Neural progenitor cell (in vitro differentiated cells): ENCODE measurements at places on chromosomes 3 and 15. TPM values are rescaled to one million over a fixed set of nuclear protein-coding genes. Genes with fewer than 3 reads are reported as not detected.

The COL7A1 gene
- total RNA-seq: 3.0 and 13.3 TPM in 2 replicates

The GAP43 gene
- 5.0 and 8.5 TPM in 2 replicates for total RNA-seq

The C3orf70 gene
- 4.7 and 4.8 TPM in 2 replicates for total RNA-seq

The GOLGA6A gene
- total RNA-seq: 0.04 and 0.59 TPM in 2 replicates

The SEMA3G gene
- 0.79 and 3.4 TPM in 2 replicates for total RNA-seq

DNA sequence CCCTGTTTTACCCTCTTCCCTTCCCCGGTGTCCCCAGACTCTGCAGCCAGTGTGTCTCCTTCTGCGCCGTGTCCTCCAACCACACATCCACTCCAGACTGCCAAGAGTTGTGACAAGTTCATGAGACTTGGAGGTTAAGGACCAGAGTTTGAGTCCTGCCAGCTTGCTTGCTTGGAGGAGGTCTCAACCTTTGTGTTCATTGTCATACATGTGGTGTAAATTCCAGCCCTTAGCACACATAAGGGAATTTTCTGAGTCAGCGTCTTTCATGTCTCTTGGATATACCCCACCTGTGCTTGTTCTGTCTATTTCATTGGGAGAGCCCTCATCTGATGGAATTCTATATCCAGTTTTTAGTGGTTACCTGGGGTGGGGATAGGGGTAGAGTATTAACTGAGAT is 13.3 kb downstream of the CORO2B start:
- no peak for DNase-seq

GRCh38 chr3:70737666-70738290 is 425.3 kb upstream of the MDFIC2 start:
- DNase-seq: no peak

DNA sequence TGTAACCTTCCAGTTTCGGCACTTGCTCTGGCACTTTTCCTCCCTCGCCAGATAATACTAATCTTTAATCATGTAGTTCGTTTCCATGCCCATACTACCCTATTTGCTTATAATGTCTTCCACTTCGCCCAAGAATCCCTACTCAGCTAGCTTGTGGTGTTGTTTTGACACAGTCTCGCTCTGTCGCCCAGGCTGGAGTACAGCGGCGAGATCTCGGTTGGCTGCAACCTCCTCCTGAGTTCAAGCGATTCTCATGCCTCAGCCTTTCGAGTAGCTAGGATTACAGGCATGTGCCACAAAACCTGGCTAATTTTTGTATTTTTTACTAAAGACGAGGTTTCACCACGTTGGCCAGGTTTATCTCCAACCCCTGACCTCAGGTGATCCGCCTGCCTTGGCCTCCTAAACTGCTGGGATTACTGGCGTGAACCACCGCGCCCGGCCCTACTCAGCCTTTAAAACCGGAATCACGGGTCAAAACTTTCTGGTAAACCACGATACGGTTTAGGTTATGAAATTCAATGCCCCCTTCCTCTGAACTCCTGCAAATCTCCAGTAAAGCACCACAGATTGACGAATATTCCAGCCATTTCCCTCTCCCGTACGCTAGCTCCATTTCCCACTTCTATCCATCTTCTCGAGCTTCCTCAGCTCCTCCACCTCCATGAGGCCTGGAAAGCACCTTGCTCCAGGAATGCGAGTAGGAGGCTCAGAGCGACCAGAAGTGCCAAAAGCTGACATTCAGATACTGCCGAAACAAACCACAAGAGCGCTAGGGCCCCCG is 878 bp upstream of the RAD51 start:
- DNase-seq: no peak

GRCh38 chr3:171729452-171730334 is 80.6 kb downstream of the PLD1 start:
- no peak for DNase-seq

- no peak for DNase-seq
Measured at GRCh38 chr3:56012721-56013120, 455.5 kb downstream of the ERC2 start.

DNA sequence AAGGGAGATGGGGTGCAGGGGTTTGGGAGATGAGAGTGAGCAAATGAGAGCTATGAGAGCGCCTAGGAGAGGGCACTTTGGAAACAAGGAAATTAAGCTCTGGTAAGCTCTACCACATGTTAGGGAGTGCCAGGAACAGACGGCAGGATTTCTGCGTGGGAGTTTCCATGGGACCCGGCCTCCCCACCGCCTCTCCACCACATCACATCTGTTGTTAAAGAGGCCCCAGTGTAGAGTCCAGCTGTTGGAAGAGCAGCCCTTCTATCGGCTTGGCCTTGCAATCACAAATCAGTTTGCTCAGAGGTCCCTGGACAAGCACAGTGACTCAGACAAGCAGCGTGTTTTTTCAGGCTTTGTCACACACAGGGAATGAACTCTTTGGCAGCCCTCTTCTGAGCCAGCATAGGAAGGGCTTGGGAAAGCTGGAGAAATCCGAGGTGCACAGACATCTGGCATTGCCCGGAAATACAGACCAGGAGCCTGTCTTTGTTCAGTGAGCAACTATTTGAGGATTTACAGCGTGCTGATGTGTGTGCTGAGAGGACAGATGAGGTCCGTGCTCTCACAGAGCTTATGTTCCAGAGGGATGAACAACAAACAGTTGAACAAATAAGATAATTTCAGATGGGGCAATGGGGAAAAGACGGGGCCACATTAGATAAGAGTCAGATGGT is 370.6 kb upstream of the PROK2 start:
- DNase-seq: no peak

DNA sequence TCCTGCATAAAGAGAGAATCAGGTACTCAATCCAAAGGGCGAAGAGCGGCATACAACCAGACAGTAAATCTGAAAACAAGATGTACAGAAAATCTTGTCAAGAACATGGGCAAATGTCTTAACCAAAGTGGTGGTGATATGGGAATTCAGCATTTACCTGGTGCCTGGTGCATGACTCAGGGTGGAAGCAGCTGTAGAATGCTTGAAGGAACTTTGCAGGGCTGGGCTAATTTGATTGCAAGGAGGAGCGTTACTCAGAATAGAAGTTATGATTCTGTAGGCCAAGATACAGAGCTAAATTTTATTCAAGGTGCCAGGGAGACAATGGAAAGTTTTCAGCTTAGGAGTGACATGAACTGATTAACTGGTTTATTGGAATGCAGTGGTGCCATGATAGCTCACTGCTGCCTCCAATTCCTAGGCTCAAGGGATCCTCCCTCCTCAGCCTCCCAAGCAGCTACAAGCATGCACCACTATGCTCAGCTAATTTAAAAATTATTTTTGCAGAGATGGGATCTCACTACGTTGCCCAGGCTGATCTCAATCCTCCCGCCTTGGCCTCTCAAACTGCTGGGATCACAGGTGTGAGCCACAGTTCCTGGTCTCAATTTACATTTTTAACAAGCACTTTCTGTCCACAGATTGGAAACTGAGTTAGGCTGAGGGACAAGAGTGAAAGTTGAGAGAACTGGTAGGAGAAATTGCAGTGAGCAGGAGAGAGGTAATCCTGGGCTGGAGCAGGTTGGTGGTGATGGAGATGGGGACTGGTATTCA is 91.5 kb upstream of the TBC1D5 start:
- no peak for DNase-seq

- no peak for DNase-seq
Measured at GRCh38 chr3:103127098-103127630, 692.3 kb downstream of the ZPLD1 start.

DNA sequence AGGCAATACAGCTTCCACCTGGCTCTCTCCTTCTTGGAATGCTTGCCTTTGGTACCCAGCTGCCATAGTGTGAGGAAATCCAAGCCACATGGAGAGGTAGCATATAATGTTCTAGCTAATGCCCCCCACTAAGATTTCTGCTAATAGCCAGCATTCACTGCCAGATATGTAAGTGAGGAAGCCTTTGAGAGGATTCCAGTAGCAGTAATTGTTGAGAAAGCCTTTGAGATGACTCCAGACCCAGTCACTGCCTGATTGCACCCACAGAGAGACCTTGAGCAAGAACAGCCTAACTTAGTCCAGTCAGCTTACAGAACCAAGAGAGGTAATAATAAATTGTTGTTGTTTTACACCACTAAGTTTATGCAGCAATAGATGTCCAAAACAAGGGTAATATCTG is 63.1 kb downstream of the STRIT1 start:
- no peak for DNase-seq

DNA sequence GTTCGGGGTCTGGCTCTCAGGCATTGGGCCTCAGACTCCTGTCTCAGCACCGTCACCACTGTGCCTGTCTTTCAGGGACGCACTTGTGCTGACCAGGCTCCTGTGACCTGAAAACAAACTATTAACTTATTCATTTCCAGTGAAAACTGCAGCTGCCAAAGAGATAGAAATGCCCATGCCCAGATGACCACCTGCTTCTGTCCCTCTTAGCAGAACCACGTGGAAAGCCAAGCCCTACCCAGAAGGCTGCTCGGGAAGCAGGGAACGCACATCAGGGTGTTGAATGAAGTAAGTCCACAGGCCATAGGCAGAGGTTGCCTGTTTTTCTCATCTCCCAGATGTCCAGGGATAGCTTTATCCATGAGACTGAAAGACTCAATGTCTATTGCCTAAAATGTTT is 219.3 kb downstream of the EBLN2 start:
- no peak for DNase-seq

GRCh38 chr15:57859130-57859685 is 152.7 kb downstream of the POLR2M start:
- no peak for DNase-seq

GRCh38 chr3:23735062-23735461 is 70.7 kb upstream of the UBE2E1 start:
- DNase-seq: no peak

GRCh38 chr15:65796610-65797078 is 4.6 kb upstream of the DENND4A start:
- DNase-seq: no peak

DNA sequence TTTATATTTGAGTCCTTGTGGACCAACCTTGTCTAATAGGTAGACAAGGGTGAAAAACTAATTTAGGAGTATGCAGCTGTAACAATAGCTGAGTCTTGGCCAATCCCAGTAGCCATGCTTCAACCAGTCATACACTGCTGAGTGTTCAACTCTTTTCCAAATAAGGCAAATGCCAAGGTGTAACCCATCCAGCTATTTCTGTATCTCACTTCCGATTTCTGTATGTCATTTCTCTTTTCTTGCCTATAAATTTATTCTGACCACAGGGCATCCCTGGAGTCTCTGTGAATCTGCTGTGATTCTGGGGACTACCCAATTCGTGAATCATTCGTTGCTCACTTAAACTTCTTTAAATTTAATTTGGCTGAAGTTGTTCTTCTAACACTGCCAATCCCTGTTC is 93.2 kb downstream of the MAGI1 start:
- DNase-seq: no peak

- no peak for DNase-seq
Measured at GRCh38 chr15:75669191-75669878, 21.6 kb downstream of the SNX33 start.

- no peak for DNase-seq
Measured at GRCh38 chr3:38757721-38758120, 58.3 kb downstream of the SCN10A start.
